ENCODE measurements at places on chromosomes 2 and 18.

DNA sequence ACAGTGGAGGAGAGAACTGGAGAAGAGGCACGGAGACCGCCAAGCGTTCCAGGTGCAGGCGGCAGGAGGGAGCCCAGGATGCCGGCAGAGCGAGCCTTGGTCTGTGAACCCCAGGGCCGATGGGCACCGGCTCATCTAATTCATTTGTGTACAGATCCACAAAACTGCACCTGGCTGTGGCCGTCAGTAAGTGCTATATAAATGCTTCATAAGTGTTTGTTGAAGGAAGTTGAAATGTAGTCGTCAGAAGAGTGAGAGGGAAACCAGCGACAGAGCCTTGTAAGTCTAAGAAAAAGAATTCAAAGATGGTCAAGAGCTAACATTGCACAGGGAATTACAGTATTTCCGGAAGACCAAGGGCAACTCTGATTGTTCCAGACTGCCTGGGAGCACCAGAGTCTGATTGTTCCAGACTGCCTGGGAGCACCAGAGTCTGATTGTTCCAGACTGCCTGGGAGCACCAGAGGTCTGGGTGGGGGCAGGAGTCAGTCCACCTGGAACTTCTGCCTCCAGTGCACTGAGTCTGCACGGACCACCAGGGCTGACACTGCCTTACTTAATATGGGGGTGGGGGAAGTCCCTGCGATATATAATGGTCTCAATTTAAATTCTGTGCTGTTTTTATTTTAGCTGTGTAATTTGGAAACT, 112.3 kb downstream of the BCL2 start:
- DNase-seq: no peak

GRCh38 chr2:185433824-185434223, 304.8 kb upstream of the FSIP2 start:
- no peak for DNase-seq

- no peak for DNase-seq
Observed at GRCh38 chr2:636641-637405, 40.4 kb downstream of the TMEM18 start.

GRCh38 chr2:187614756-187615155, 60.5 kb upstream of the TFPI start:
- DNase-seq: no peak

DNA sequence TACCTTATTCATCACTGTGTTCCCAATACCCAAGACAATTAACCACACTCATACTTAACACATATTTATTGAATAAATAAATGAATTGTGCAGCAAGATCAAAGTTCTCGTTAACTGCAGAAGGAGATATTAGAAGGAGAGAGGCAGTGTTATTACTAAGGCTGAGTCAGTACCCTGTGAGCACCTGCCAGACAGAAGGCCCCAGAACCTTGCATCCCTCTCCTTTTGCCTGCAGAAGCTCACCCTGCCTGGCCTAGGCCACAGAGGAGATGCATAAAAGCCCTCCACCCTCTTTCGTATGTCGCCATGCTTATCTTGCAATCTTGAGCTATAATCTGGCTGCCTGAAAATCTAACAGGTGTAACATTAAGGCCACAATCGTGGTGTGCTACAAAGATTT, 20.5 kb upstream of the RNF149 start:
- no peak for DNase-seq

DNA sequence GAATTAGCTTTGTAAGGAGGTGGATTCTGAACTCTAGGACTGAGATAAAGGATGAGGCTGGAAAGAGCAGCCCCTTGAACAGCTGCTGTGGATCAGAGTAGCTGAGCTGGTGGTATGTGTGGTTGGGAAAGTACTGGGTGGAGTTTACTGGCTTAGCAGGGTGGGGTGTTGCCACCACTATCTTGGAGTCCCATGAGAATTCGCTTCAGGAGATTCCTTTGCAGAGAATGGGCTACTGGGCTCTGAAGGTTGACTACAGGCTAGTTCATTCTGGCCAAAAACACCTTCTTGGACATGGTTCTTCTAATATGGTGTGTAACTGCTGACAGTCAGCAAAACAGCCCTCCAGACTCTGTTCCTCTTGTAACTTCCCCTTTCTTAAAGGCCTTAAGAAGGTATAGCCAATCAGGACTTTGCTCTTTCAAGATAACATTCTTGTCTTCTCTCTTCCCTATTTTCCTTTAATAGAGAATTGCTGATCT, 52.7 kb downstream of the TET3 start:
- peak; percentile 36 for DNase-seq

- DNase-seq: no peak
Observed at GRCh38 chr2:160010361-160011145, 51.9 kb downstream of the PLA2R1 start.

DNA sequence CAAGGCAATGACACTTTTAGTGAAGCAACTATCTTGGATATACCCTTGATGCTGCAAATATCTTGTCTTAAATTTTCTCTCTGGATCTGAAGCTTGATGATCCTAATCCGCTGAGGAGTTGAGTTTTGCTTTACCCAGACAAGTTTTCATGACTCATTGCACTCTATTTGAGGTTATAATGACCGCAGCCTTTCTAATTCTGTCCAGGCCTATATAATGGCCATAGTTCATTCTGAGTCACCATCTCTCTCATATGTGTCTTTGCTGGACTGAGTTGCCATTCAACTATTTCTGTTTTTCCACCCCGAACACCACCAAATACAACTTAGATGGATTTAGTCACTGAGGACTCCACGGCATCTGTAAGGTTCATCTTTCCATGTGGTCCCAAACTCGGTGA, 802.1 kb upstream of the FAM98A start:
- DNase-seq: no peak

DNA sequence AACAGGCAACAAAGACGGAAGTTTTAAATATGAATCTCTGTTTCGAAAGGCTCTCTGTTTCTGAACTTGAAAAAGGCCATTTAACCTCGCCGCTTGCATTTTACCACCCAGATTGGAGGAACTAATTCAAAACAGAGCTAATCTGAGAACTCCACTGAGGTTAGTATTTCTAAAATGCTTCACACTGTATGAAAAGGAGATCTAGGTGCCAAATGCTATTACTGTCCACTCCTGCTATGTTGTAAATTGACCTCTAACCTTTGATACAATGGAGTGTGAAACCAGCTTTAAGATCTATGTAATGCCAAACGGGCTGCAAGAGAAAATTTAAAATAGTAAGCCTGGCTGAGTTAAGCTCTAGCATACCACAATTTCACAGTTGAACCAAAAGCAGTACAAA, 364.5 kb downstream of the IRS1 start:
- DNase-seq: no peak

- DNase-seq: no peak
Observed at GRCh38 chr2:168230389-168230788, 17.0 kb downstream of the STK39 start.

GRCh38 chr18:45974088-45974536, 7.0 kb upstream of the EPG5 start:
- peak; percentile 26 for DNase-seq

DNA sequence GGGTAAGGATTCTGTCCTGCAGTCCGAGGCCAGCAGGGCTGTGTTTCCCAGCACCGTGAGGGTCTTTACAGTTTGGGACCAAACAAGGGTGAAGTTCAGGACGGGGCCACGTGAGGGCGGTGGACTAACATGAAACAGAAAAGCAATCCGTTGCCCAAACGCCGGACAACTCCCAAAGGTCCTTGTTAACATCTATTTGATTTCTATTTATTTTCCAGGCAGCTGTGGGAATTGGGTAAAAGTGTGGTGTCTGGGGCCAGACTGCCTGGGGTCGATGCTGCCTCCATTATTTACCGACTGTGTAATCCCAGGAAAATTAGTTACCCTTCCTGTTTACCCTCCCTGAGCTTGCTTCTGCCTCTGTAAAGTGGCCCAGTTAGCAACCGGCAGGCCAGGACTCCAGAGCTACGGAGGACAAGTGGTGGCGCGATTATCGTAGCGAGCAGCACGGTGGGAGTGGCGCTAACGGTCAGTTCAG, 66.3 kb upstream of the TCF7L1 start:
- peak; percentile 19 for DNase-seq

GRCh38 chr18:5895299-5895875, at the start of gene TMEM200C:
TMEM200C (minus strand) TSS chr18:5895522; CDS start chr18:5892063, 3,459 bp downstream.
- DNase-seq: no peak

GRCh38 chr2:240106765-240107476, 29.2 kb downstream of the COPS9 start:
- DNase-seq: no peak

- no peak for DNase-seq
Observed at GRCh38 chr2:40606862-40607261, 155.0 kb upstream of the SLC8A1 start.

DNA sequence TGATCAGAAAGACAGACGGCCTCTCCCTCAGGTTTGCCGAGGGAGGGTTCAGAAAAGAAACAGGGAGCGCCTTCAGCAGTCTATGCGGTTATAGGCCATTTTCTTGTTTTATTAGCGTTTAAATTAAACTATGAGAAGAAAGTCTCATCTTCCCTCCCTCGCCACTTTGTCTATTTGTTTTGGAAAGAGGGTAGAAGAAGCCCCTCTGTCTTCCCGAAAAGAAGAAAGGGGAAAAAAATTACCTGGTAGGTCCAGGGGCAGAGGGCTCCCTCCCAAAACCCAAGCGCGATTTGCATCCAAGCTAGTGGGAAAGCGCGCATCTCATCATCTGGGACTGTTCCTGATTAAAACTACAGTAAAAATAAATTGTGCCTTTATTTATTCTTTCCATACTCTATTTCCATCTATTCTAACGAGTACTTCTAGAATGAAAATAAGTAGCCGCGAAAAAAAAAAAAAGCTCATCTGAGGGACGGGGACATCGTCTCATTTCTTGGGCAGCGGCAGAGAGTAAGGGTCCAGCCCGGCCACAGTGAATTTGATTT, 2.4 kb downstream of the PAX8 start:
- DNase-seq: no peak

GRCh38 chr2:119641562-119642258, 37.3 kb upstream of the TMEM177 start:
- peak; percentile 30 for DNase-seq

DNA sequence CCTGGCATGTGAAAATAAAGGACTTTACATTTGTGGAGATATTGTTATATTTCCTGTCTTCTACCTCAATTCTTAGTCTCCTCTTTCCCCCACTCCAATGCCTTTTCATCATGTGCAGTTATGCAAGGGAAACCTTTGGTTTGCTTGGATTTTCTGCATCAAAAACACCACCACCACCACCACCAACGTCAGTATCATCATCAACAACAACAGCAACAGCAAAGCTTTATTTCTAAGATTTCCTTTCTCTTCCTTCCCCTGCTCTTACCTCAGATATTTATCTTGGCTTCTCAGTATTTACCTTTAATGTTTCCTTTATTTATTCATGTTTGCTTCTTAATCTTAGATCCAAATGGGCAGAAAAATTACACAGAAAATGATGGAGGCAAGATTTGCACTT, 26.1 kb downstream of the CXCR4 start:
- no peak for DNase-seq

DNA sequence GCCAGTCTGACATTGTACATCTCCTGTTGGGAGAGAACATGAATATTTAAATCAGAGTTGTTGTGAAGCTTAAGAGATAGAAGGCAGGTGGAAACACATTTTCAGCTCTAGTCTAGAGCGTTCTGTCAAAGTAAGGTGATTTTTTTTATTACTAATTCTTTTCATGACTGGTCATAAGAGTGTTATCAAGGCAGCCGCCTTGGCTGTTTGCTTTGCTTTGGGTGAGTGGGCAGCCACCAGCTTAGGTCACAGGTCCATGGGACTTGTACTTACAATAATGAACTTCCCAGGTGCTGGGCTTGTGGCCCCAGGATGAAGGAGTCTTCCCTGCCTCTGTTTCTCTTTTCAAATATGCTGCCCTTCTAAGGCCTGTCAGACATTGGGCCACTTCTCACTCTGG, 256.3 kb downstream of the SRBD1 start:
- DNase-seq: no peak

- no peak for DNase-seq
Observed at GRCh38 chr2:119066272-119066804, 92.2 kb downstream of the C1QL2 start.

- DNase-seq: no peak
Observed at GRCh38 chr2:26564121-26564644, 77.0 kb downstream of the CIB4 start.

- no peak for DNase-seq
Observed at GRCh38 chr2:232521959-232522622, 1.9 kb downstream of the PRSS56 start.

DNA sequence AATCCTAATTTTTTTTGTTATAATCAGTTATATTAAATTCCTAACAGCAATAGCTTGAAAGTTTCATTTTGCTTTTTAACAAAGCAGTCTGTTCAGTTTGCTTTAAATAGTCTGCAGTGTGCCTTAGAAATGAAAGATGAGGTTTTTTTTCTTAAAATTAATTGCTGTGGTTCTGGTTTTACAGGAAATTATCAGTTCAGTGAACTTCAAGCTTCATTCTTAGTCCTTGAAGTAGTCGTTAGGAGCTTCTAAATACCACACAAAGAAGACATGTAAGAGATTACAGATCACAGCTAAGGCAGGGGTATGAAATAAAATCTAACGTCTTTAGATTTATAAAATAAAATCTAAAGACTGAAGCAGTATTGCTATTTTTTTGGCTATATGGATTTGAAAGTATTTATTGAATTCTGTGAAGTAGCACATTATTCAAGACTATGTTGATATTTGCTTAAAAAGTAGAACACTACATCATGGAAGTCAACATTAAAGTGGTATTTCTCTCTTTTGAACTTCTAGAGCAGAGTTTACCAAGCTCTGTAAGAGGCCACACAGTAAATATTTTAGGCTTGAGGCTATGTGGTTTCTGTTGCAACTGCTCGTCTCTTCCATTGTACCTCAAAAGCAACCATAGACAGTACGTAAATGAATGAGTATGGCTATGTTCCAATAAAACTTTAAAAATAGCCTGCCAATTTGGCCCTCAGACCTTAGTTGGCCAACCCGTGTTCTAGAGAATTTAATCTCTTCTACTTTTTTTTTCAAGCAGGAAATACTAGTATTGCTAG, 81.5 kb upstream of the STON1 start:
- DNase-seq: no peak

DNA sequence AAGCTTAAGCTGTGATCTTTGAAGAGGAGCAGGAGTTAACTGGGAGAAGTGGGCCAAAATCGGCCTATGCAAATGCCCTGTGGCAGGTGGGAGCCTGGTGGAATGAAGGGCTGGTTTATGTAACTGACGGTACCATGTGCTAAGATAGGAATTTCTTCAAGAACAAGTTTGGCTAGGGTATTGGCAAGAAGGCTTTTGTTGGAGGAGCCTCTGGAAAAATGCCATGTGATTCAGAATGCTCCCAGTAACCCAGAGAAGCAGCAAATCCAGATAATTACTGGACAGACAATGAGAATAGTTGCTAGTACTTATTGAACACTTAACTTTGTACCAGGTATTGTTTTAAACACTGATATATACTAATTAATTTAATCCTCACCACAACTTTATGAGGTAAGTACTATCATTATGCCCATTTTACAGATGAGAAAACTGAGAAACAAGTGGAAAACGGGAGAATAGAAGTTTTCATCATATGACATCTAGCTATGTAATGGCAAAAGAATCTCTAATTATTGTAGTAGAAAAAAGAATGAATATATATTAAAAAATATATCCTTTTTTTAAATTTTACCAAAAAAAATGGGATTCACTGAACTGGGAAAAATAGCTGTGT, 9.1 kb upstream of the FAM124B start:
- DNase-seq: no peak

All from GM12864 (cell line).